Right ventricle myocardium inferior (tissue), 1 donor: ENCODE measurements at places on chromosomes 4 and X. TPM values are rescaled to one million over a fixed set of nuclear protein-coding genes. Genes with fewer than 3 reads are reported as not detected.

DNA sequence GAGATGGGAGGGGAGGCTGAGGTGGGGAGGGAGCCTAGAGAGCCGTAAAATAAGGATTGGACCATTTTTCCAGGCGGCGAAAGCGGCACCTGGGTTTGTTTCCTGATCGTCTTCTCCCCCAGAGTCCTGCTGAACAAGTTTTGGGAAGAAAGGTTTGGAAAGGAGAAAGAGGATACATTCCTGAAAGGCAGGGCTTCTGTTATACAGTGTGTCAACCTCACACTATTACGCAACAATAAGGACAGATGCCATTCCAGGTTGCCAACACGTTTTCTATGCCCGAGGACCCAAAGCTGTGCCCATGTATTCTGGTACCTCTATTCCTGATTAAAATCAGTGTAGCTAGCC, 658 bp downstream of the SCOC start:
- no peak for DNase-seq

DNA sequence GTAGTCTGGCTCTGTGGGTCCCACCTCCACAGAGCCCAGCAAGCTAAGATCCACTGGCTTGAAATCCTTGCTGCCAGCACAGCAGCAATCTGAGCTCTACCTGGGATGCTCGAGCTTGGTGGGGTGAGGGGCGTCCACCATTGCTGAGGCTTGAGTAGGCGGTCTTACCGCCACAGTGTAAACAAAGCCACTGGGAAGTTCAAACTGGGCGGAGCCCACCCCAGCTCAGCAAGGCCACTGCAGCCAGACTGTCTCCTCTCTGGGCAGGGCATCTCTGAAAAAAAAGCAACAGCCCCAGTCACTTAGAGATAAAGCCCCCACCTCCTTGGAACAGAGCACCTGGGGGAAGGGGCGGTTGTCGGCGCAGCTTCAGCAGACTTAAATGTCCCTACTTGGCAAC, 243.2 kb upstream of the POF1B start:
- DNase-seq = no peak

DNA sequence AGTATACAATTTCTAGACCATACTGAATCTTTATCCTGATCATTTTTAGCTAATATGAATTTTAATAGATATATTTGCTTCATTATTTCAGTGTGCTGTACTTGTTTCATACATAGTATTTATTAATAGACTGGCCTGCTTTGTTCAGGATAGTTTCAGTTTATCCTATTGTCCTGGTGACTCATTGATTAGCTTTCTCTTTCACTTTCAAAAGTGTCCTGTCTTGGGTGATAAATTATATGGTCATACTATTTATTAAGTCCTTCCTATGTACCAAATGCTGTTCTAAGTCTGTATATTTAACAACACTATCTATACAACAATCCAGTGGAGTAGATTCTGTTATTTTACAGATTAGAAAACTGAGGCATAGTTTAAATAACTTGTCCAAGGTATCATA, 153.8 kb upstream of the RAPGEF2 start:
- no peak for DNase-seq

DNA sequence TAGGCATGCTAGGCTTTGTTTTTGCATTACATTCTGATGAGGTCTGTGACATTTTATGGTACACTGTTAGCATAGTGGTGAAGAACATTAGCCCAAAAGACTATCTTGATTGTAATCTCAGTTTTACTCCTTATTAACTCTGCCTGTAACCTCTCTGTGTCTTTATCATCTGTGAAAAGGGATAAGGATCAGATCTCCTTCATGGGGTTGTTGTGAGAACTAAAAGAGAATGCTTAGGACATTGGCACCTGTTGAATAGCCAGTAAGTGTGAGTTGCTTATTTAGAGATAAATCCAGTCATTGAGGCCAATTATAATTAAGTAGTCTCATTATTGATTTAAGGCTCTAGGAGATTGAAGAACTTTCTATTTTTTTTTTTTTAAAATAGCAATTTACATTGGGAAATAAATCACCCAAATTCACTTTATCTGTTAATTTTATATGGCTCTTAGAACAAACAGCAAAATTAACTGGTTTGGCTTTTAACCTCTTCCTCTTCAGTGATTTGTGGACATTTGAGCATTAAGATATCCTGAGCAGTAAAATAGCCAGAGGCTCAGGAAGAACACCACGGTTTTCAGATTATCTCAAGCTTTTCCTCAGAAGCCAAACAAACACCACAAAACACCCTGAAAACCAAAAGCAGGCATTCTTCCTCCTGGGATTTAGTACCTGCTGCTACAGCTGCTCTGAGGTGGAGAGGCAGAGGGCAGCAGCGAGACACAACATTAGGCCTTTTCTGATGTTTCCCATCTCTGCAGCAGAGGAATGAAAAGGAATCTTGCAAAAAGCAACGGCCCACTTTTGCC, 192.9 kb downstream of the ARHGAP10 start:
- no peak for DNase-seq

- no peak for DNase-seq
Observed at GRCh38 chr4:174089711-174090110, 193.8 kb downstream of the FBXO8 start.

Gene PNMA5
- total RNA-seq = not detected

Gene LUZP4
- total RNA-seq = not detected

Gene EBP
- total RNA-seq = 54.1 TPM
